Breast epithelium (tissue), 4 donors: ENCODE measurements at places on chromosomes 6 and 20. TPM values are rescaled to one million over a fixed set of nuclear protein-coding genes. Genes with fewer than 3 reads are reported as not detected.

The RSPH3 gene
- total RNA-seq: 9.4 TPM

DNA sequence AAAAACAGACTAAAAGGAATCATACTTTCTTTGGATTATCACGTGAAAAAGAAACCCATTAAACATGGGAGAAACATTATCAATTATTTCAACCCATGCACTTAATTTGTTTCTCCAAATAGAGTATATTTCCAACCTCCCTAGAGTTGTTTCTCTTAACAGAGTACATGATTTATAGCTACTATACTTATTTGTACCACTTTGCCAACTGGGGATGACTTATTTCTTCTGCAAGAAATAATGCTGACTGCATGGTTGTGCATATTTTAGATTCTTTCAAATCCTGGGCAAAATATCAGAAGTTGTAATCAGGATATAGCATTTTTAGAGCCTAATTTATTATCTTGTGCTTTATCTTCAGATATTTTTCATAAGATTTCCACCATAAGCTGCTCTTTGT lies 629.1 kb upstream of the EYS start:
- no peaks in the 10 kb centered on the region for H3K27me3 ChIP-seq
- H3K4me1 ChIP-seq: no peaks in the 10 kb centered on the region
- no peaks in the 10 kb centered on the region for H3K36me3 ChIP-seq
- DNase-seq: no peak

DNA sequence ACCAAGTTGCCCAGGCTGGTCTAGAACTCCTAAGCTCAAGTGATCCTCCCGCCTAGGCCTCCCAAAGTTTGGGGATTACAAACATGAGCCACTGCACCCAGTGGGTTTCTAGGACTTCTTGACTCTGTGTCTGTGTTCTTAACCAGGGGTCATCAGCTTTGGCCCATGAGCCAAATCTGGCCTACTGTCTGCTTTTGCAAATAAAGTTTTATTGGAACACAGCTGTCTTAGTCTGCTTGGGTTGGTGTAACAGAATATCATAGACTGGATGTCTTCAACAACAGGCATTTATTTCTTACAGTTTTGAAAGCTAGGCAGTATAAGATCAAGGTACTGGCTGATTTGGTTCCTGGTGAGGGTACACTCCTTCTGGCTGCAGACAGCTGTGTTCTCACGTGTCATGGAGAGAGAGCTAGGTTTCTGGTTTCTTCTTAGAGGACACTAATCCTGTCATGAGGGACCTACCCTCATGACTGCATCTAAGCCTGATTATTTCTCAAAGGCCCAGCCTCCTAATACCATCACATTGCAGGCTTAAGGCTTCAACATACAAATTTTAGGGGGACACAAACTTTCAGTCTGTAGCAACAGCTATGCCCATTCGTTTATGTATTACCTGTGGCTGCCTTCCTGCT lies 23.3 kb downstream of the ARFGEF2 start:
- no peak for DNase-seq
- H3K4me3 ChIP-seq: no peak overlapping the region
- H3K4me1 ChIP-seq: no peaks in the 10 kb centered on the region

The CLVS2 gene
- total RNA-seq: not detected

- peak overlapping the region; percentile 76 for H3K27ac ChIP-seq
- no peaks in the 10 kb centered on the region for H3K36me3 ChIP-seq
- peak overlapping the region; percentile 5 for H3K4me3 ChIP-seq
- H3K4me1 ChIP-seq: peaks cover 5% of the 10 kb centered on the region
Observed at GRCh38 chr6:21885532-21886114, 292.1 kb downstream of the SOX4 start.

The SLC22A3 gene
- total RNA-seq: 5.9 TPM

- H3K27ac ChIP-seq: no peak overlapping the region
- no peaks in the 10 kb centered on the region for H3K36me3 ChIP-seq
- H3K4me1 ChIP-seq: no peaks in the 10 kb centered on the region
- H3K27me3 ChIP-seq: no peaks in the 10 kb centered on the region
- no peak overlapping the region for H3K4me3 ChIP-seq
Observed at GRCh38 chr6:112031960-112032359, 21.9 kb upstream of the CCN6 start.

DNA sequence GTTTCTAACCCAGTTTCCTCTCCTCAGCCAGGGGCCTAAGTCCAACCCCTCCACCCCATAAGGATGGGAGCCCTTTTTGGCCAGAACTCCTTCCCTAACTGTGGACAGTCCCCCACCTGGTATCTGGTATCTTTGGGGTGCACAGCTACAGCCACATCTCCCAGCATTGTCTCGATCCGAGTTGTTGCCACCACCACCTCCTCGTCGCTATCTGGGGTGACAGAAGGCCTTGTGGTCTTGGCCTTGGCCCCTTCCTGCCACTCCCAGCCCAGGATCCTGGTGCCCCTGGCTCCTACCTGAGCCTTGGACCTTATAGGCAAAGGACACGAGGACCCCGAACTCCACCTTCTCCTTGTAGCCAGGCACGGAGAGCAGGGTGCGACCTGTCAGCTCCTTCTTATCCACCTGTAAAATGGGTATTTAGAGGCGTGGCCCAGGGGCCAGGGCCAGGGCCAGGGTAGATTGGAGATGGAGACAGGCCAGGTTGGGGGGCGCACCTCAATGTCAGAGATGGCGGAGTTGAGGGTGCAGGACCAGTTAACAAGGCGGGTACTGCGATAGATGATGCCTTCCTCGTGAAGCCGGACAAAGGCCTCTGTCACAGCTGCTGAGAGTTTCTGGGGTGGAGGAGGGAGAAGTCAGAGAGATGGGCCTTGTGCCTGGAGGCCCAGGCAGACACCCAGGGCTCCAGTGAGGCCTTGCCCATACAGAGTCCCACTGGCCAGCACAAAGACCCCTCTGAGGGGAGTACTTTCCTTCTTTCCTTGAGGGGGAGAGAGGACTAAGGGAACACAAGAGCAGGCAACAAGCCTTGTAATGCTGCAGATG lies 7.2 kb upstream of the VWA7 start:
- DNase-seq: no peak
- no peak overlapping the region for H3K27ac ChIP-seq
- no peak overlapping the region for H3K4me3 ChIP-seq
- H3K36me3 ChIP-seq: no peaks in the 10 kb centered on the region
- no peaks in the 10 kb centered on the region for H3K4me1 ChIP-seq
- H3K27me3 ChIP-seq: no peaks in the 10 kb centered on the region

GRCh38 chr6:136947037-136947436 lies 24.9 kb downstream of the SLC35D3 start:
- no peak overlapping the region for H3K27ac ChIP-seq
- H3K36me3 ChIP-seq: no peaks in the 10 kb centered on the region

DNA sequence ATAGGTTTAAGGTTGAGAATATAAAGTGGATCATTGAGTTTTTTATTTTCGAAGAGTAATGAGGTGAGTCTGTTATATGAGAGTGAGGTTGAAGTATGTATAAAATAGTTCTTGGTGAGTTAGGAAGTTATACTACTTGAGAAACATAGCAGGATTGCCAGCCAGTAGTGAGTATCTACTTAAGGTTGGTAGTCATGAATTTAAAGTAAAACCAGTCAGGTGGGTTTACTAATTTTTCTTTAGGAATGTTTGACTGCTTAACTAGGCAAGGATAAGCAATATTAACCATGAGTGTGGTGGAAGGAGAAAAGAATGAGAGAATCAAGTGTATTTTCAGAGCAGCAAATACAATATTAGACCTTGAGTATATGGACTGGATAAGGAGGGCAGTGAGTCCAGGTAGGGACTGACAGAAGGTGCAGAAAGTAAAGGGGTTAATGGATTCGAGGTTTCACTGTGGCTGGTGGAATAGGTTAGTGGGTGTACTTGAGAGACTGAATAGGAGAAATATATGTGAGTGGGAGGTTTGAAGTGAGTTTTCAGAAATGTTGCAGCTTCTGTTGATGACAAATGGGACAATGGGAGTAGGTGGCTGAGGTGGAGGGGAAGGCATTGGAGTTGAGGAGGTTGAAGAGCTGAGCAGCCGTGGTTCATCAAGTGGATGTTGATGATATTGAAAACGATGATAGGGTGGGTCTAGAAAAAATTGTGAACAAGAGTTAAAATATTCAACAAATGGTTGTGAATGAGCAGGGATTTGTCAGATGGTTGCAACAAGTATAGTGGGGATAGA lies 232.5 kb upstream of the ASCC3 start:
- no peaks in the 10 kb centered on the region for H3K4me1 ChIP-seq
- no peaks in the 10 kb centered on the region for H3K36me3 ChIP-seq
- no peak overlapping the region for H3K4me3 ChIP-seq

- peaks cover 7% of the 10 kb centered on the region for H3K4me1 ChIP-seq
- no peak for DNase-seq
- H3K27ac ChIP-seq: no peak overlapping the region
- H3K27me3 ChIP-seq: no peaks in the 10 kb centered on the region
Observed at GRCh38 chr6:134822920-134823709, 126.8 kb downstream of the ALDH8A1 start.

GRCh38 chr20:2101865-2102584 lies 398 bp downstream of the STK35 start:
- H3K4me1 ChIP-seq: peaks cover 14% of the 10 kb centered on the region
- DNase-seq: peak; percentile 89
- no peaks in the 10 kb centered on the region for H3K27me3 ChIP-seq
- H3K27ac ChIP-seq: peak overlapping the region; percentile 99
- no peaks in the 10 kb centered on the region for H3K36me3 ChIP-seq

DNA sequence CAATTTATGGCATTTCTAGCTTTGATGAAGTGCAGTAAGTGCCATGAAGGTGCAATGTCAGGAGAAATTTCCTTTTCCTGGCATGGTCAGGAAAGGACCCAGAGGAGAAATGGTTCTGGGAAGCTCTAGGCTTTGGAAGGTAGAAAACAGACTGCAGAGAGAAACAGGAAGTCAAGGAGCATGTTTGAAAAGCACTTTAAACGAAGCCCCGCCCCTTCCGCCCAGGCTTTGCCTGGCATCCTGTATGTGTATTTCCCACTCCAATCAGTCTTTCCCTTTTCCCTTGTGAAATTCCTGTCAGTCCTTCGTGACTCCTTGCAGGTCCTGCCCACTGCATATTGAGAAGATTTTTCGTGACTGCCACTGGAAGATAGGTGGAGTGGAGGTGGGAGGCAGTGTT lies 320.9 kb upstream of the SASH1 start:
- no peaks in the 10 kb centered on the region for H3K27me3 ChIP-seq
- no peaks in the 10 kb centered on the region for H3K36me3 ChIP-seq
- no peak for DNase-seq
- no peaks in the 10 kb centered on the region for H3K4me1 ChIP-seq
- no peak overlapping the region for H3K27ac ChIP-seq

GRCh38 chr6:30834646-30835045 lies 49.7 kb upstream of the DDR1 start:
- DNase-seq: no peak
- H3K4me1 ChIP-seq: no peaks in the 10 kb centered on the region
- H3K4me3 ChIP-seq: no peak overlapping the region

The OR2J1 gene
- not detected for total RNA-seq

The UNC93A gene
- not detected for total RNA-seq

- DNase-seq: peak; percentile 27
- peaks cover 3% of the 10 kb centered on the region for H3K4me1 ChIP-seq
- no peak overlapping the region for H3K4me3 ChIP-seq
- H3K27me3 ChIP-seq: no peaks in the 10 kb centered on the region
Observed at GRCh38 chr20:49281059-49281912, 3.4 kb upstream of the ZNFX1 start.

DNA sequence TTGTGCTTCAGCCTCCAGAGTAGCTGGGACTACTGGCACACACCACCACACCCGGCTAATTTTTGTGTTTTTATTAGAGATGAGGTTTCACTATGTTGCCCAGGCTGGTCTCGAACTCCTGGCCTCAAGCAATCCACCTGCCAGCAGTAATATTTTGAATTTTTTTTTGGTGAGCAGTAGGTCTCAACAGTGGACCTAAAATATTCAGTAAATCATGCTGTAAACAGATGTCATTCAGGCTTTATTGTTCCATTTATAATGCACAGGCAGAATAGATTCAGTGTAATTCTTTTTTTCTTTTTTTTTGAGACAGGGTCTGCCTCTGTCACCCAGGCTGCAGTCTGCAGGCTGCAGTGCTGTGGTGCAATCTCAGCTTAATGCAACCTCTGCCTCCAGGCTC lies 69.7 kb downstream of the NCOA3 start:
- no peak for DNase-seq
- no peak overlapping the region for H3K27ac ChIP-seq
- no peak overlapping the region for H3K4me3 ChIP-seq
- H3K4me1 ChIP-seq: peaks cover 5% of the 10 kb centered on the region
- H3K36me3 ChIP-seq: no peaks in the 10 kb centered on the region

The GPR6 gene
- not detected for total RNA-seq

The CLDN20 gene
- not detected for total RNA-seq

DNA sequence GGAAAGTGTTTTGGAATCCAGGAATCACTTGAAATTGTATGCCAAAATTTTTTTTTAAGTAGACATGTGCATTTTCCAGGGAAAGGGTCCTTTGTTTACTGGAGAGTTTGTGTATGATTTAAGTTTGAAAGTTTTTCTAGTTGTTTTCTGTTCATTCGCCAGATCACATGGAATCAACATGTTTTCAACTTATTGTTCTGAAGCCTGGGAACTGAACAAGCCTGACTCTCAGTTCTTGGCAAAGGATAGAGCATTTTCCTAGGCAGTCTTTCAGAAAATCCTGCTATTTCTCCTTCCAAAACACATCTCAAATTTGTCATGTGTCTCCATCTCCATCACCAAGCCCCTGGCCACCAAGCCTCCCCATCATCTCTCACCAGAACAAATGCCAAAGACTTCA lies 374.8 kb downstream of the MAFB start:
- no peak for DNase-seq
- no peak overlapping the region for H3K4me3 ChIP-seq
- H3K27me3 ChIP-seq: no peaks in the 10 kb centered on the region
- peak overlapping the region; percentile 70 for H3K27ac ChIP-seq
- peaks cover 4% of the 10 kb centered on the region for H3K4me1 ChIP-seq

GRCh38 chr6:113481910-113482309 lies 375.2 kb upstream of the MARCKS start:
- no peak overlapping the region for H3K4me3 ChIP-seq
- no peaks in the 10 kb centered on the region for H3K36me3 ChIP-seq
- no peak overlapping the region for H3K27ac ChIP-seq
- no peaks in the 10 kb centered on the region for H3K4me1 ChIP-seq
- H3K27me3 ChIP-seq: no peaks in the 10 kb centered on the region

- no peak overlapping the region for H3K27ac ChIP-seq
- DNase-seq: no peak
- no peak overlapping the region for H3K4me3 ChIP-seq
Observed at GRCh38 chr6:108463784-108464183, 96.9 kb upstream of the FOXO3 start.

DNA sequence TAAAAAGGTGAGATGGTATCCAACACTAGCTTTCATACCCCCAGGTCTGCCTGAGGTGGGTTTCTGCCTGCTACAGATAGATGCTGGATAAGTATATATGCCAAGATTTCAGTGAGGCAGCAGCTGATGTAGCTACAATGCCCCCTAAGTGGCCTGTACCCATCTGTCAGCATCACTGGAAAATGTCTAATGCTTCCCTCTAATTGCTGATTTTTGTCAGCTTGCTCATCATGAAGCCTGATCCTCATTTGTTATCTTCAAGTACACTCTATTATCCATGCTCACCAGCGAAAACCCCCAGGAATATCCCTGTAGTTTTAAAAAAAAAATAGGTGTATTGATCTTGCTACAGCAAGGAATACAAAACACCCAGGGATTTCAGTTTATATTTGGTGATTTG lies 32.2 kb downstream of the OPRM1 start:
- DNase-seq: no peak
- no peak overlapping the region for H3K4me3 ChIP-seq
- H3K36me3 ChIP-seq: no peaks in the 10 kb centered on the region

GRCh38 chr20:63589261-63590217 lies 15.5 kb upstream of the HELZ2 start:
- no peaks in the 10 kb centered on the region for H3K4me1 ChIP-seq
- H3K36me3 ChIP-seq: no peaks in the 10 kb centered on the region
